ENCODE measurements at places on chromosomes 16 and 17. TPM values are rescaled to one million over a fixed set of nuclear protein-coding genes. Genes with fewer than 3 reads are reported as not detected.

GINS3 gene
- 9.8 TPM for polyA plus RNA-seq

PIPOX gene
- 0.31 TPM for polyA plus RNA-seq

CDK3 gene
- polyA plus RNA-seq: 14.6 TPM

- DNase-seq: no peak
Observed at GRCh38 chr16:17724242-17724898, 253.6 kb upstream of the XYLT1 start.

- no peak for DNase-seq
Observed at GRCh38 chr17:17621254-17621653, 29.7 kb upstream of the PEMT start.

- no peak for DNase-seq
Observed at GRCh38 chr16:22302776-22303363, 5.7 kb downstream of the POLR3E start.

DNA sequence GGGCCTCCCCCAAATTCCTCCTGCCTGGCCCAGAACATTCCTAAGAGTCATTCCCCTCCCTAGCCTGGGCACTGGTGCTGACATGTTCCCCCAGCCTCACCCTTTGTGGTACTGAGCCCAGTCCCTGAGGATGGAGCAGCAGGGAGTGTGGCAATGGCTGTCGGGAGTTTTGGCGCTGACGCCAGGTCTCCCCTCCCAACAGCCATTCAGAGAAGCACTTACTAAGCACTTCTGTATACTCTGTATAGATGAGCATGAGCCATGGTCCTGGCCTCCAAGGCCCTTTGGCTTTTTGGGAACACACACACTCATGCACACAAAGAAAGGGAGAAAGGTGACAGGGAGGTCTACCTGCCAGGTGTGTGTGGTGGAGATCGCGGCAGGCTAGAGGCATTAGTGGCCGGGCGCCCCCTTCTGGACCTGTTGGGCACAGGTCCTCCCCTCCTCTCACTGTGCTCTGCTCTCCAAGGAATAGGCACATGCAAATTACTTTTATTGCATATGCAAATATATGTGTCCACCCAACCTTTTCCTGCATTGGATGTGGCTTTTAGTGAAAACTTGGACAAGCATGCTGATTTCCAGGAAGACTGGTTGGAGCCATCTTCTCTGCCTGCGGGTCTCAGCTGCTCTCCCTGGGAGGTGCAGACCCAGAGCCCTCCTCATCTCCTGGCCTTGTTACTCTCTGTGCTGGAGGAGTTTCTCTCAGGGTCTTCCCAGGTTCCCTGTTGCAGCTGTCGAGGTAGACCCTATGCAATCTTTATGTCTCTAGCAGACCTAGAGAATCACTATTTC lies 17.4 kb upstream of the C17orf107 start:
- DNase-seq: peak; percentile 76

DNA sequence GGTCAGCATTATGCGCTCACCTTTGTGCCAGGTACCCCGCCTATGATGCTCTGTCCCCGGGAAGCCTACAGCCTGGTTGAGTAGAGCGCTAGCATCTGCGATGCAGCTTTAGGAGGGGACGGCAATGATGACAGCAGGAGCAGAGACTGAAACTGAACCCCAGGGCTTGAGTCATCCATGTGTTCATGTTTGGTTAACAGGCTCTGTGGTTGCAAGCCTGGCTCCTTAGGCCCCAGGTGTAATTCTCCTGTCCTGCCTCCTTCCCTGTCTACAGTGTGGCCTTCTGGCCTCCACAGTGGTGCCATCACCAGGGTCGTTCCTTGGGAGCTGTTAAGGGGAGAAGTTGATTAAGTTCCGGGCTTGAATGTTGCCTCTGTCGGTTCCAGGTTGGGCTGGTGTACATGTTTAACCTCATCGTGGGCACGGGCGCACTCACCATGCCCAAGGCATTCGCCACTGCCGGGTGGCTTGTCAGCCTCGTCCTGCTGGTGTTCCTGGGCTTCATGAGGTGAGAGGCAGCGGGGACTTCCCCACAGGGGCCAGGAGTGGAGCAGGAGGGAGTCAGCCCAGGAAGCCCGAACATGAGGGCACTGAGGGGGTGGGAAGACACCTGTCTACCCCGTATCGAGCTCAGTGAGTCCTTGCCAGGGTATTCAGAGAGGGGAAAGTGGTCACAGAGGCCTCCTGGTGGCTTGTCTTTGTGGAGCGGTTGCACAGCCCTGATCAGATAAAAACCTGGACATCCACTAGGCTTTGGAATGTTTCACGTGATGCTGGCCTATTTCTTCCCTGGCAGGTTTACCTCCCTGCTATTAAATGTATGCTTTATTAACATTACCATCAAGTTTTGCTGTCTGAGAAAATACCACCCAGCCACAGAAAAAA lies 9.2 kb upstream of the NAT9 start:
- DNase-seq: no peak

DNA sequence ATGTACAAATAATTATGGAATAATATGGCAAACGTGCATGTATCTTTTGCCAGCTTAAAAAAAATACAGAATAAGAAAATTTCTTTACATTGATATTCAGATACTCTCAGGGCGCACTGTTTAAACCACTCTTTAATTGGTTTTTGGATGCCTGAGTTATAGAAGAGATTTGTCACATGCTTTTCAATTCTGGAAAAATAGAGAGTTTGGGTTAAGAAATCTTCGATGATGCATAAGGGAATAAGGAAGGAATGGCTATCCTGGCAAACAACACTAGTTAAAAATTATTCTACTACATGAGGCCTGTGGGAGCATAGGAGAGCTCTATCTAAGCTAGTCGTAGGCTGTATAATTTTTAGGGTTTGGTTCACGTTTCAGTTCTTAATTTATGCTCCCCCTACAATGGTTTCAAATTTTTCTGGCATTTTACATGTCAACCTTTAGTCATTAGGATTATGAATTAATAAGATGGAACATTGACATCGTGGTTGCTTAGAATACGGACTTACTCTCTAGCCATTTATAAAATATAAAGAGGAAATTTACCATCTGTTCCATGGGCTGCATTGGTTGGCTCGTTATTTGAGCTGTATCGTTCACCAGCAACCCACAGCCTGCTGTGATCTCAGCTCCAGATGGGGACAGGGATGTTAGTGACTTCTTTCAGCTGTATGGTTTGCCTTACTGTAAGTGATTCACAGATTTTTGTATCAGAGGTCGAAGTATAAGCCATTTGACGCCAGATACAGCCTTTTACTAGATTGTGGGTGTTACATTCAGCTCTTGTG lies 15.9 kb downstream of the NARF start:
- no peak for DNase-seq

GRCh38 chr17:74736513-74737298 lies at the start of gene RAB37:
Gene RAB37, plus strand, starts transcription at chr17:74737256. Its CDS starts 17 bp downstream, at chr17:74737273.
- peak; percentile 82 for DNase-seq

GRCh38 chr16:53080345-53081031 lies 25.7 kb downstream of the CHD9 start:
- DNase-seq: peak; percentile 78

All from SK-N-SH (cell line).